ENCODE measurements at places on chromosomes 2 and 18.

DNA sequence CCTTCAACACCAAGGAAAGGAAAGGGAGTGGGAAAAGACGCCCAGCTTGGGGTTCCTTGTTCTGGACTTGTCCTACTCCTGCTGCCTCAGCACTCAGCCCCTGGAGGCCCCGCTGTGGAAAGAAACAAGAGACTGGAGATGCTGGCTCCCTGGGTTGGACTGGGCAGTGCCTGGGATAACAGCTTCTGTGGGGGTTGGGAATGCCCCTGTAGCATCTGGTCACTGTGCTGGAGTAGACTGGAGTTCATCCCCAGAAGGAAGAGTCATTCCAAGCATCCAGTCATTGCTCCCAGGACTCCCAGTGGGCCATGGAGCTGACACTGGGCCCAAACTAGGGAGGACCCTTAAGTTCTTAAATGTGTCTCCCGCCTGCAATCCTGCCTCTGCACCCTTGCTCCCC lies 129.3 kb upstream of the HAAO start:
- no peak for DNase-seq

- peak; percentile 36 for DNase-seq
Observed at GRCh38 chr18:22102953-22103646, 66.3 kb upstream of the GATA6 start.

- DNase-seq = no peak
Observed at GRCh38 chr18:38648179-38648578, 1082.6 kb upstream of the CELF4 start.

DNA sequence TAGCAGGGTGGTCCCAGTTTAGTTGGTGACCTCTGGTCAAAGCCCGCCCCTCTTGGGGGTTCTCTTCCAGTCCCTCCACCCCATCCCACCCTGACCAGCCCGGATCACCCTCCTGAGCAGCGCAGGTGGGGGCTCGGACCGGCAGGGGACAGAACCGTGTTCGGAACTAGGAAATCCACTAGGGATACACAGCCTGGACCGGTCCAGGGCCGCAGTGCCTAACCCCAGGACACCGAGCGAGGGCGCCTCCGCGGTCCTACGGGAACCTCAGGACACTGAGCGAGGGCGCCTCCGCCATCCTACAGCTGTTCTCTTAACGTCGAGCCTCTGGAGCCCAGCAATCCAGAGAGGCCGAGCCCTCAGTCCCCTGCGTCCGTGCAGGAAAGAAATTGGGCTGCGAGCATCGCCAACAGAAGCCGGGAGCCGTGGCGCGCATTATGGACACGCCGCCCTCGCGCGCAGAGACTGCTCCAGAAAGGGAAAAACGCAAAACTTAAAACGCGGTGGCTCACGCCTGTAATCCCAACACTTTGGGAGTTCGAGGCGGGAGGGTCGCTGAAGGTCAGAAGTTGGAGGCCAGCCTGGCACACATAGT lies 8.5 kb downstream of the RAX start:
- no peak for DNase-seq

GRCh38 chr18:48404716-48405507 lies 4.3 kb downstream of the ZBTB7C start:
- no peak for DNase-seq

- DNase-seq = no peak
Observed at GRCh38 chr2:17422061-17422460, 96.2 kb downstream of the RAD51AP2 start.

DNA sequence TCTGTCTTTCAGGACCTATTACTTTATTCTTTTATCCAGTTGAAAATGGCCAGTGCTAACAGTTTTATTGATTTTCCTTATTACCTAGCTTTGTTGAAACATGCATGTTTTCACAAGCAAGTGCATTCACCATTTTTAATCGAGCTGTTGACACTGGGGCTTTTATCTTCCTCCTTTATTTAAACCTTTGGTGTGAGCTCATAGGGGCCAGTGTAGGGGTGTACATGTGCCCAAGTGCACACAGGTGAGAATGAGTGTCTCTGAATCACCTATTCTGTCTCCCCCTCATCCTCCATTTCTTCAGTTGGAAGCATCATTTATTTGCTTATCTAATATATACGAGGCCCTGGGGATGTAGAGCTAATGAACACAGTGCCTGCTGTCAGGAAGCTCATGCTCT lies 199.1 kb downstream of the PRKCE start:
- DNase-seq = no peak

GRCh38 chr18:36415625-36416024 lies 118.1 kb downstream of the FHOD3 start:
- no peak for DNase-seq

DNA sequence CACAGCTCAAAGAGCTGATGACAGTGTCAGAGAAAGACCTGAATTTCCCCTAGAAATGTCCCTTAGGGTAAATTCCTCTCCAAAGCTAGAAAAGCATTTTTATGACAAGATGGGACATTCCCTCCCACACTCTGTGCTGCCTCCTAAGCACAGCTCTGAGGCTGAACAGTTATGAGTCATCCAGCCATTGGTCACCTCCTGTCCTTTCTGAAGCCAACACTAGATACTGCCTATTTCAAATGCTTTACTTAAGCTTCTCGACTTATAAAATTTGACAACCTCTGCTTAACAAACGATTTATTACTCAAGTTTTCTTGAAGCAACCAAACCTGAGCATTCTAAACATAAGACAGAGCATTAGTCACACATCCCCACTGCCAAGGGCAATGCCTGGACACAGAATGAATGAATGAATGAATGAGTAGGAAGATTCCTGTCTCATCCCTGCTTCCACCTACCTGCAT lies 35.4 kb downstream of the B4GALT6 start:
- DNase-seq = no peak

GRCh38 chr2:150088538-150088937 lies 398.9 kb downstream of the RND3 start:
- no peak for DNase-seq

GRCh38 chr2:45435316-45435715 lies 175.8 kb downstream of the SRBD1 start:
- DNase-seq = peak; percentile 24

- peak; percentile 11 for DNase-seq
Observed at GRCh38 chr2:393711-394696, 106.1 kb upstream of the ALKAL2 start.

DNA sequence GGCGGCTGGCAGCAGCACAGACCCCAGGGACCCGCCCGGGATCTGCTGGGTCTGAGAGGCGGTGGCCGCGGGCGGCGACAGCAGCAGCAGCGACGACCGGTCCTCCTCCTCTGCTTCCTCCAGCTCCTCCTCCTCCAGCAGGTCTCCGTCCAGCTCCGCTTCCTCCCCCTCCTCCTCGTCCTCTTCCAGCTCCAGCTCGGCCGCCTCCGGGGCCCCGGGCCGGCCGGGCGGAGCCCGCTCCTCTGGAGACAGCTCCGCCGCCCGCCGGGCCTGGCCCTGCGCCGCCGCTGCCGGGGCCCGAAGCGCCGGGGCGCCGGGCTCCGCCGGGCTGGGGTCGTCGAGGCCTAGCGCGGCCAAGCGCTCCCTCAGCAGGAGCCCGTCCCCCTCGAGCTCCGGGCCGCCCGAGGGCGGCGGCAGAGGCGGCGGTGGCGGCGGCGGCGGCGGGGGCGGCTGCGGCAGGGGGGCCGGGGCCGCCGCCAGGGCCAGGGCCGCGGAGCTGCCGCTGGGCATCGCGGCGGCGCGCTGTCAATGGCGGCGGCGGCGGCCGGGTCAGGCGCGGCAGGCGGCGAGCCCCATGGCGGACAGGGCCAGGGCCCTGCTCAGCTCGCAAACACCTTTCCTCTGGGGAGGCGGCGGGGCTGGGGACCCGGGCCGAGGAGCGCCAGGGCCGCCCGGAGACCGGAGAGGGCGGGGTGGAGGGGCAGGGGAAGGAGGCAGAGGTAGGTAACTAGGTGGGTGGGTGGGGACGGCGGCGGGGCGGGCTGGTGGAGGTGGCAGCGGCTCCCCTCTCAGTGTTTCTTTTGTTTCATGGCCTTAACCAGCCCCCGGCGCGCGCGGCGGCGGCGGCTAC lies 445 bp downstream of the MEX3C start:
- DNase-seq = peak; percentile 66

- no peak for DNase-seq
Observed at GRCh38 chr2:222445227-222445626, 20.9 kb downstream of the SGPP2 start.

GRCh38 chr18:10274301-10274700 lies 180.1 kb upstream of the APCDD1 start:
- no peak for DNase-seq

GRCh38 chr2:52862801-52863200 lies 904.8 kb upstream of the CHAC2 start:
- no peak for DNase-seq

DNA sequence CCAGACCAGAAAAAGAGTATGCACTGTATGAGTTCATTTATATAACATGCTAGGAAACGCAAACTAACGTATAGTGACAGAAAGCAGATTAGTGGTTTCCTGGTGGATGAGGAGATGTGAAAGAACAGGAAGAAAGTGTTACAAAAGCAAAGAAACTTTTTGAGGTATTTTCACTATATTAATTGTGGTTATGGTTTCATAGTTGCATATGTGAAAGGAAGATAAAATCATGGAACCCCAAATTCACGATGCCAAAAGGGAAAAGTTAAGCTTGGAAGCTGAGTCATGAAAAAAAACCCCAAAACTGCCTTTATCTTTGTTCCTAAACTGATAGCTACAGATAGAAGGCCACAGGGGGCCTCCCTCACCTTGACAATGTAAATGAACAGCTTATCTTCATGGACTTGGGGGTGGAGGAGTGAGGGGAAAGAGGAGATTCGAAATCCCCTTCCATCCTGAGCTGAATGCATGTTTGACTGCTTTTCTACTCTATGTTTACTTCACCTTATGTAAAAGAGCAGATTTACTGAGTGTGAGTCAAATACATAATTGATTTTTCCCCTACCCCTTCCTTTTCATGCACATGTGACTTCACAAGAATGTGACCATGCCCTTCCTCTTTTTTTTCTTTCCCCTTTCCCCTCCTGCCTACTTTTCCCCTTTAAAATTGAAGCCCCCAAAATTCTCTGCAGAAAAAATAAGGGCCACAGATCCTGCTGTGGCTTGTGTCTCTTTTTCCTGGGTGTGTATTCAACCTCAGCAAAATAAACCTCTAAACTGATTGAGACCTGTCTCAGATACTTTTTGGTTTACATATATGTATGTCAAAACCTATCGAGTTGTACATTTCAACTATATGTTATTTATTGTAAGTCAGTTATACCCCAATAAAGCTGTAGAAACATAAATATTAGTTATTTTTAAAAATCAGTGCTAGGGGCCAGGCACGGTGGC lies 100.1 kb upstream of the TLK1 start:
- DNase-seq = peak; percentile 44

DNA sequence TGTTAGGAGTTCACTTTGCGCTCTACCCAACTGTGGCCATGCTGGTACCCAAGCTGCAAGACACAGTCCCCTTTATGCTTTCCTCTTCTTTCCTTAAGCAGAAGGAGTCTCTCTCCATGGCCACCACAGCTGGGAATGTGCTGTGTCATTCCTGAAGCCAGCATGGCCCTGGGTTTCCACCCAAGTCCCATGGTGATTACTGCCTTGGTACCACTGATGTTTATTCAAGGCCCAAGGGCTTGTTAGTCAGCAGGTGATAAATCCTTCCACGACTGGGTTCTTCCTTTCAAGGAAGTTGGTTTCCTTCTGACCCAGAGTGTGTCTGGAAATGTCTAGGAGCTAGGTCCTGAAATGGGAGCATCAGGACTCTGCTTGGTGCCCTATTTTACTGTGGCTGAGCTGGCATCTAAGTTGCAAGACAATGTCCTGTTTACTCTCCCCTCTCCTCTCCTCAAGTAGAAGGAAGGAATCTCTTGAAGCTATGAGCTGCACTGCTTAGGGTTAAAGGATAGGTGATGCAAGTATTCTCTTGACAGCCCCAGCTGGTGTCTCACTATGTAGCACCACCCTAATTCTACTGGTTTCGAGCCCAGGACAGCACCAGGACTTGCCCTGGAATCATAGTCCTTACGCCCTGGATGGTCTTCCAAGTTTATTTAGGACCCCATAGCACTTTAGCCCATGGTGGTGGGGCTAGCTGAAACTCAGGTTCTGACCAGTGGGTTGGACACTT lies 18.7 kb upstream of the NUP35 start:
- DNase-seq = no peak

GRCh38 chr2:174395969-174396630 lies 570 bp downstream of the SCRN3 start:
- DNase-seq = peak; percentile 51

DNA sequence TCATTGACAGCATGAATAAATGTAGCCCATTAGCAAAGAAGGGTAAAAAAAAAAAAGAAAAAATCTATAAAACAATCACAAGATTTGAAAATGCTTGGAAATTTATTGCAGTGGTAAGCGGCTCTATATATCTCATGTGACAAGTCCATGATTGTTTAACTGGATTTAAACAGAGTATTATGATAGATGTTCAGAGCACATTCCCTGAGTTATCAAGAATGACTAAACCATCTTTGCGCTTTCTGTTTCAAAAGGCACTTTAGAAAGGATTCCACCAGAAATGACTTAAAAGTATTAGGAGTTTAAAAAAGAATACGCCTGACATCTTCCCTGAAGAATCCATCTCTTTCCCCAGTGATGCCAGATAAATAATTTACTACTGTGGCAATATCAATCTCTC lies 409.5 kb upstream of the UBE2E3 start:
- no peak for DNase-seq

DNA sequence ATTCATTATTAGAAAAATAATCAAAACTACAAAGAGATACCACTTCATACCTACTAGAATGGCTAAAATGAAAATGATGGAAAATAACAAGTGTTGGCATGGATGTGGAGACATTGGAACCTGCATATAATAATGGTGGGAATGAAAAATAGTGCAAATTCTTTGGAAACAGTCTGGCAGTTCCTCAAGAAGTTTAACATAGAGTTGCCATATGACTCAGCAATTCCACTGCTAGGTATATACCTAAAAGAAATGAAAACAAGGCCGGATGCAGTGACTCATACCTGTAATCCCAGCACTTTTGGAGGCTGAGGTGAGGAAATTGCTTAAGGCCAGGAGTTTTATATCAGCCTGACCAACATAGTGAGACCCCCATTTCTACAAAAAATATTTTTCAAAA lies 41.6 kb upstream of the ACYP2 start:
- no peak for DNase-seq

GRCh38 chr2:74708296-74708695 lies 54.2 kb downstream of the SEMA4F start:
- no peak for DNase-seq
